ENCODE measurements at places on chromosomes 12 and 14.
A peak's percentile ranks its signal among the peaks of the same experiment; 100 is the strongest.

GRCh38 chr12:80268924-80269749, 169.8 kb downstream of the OTOGL start:
- no peaks in the 10 kb centered on the region for H3K36me3 ChIP-seq
- no peaks in the 10 kb centered on the region for H3K4me1 ChIP-seq
- no peaks in the 10 kb centered on the region for H3K27me3 ChIP-seq
- H3K4me3 ChIP-seq = no peak overlapping the region
- H3K27ac ChIP-seq = no peak overlapping the region
- no peak for DNase-seq

- H3K36me3 ChIP-seq = no peaks in the 10 kb centered on the region
- no peaks in the 10 kb centered on the region for H3K4me1 ChIP-seq
- H3K27ac ChIP-seq = no peak overlapping the region
- no peak for DNase-seq
- no peaks in the 10 kb centered on the region for H3K27me3 ChIP-seq
- H3K4me3 ChIP-seq = no peak overlapping the region
These were observed 181.0 kb downstream of the ADGRD1 start for GRCh38 chr12:131134523-131135310.

DNA sequence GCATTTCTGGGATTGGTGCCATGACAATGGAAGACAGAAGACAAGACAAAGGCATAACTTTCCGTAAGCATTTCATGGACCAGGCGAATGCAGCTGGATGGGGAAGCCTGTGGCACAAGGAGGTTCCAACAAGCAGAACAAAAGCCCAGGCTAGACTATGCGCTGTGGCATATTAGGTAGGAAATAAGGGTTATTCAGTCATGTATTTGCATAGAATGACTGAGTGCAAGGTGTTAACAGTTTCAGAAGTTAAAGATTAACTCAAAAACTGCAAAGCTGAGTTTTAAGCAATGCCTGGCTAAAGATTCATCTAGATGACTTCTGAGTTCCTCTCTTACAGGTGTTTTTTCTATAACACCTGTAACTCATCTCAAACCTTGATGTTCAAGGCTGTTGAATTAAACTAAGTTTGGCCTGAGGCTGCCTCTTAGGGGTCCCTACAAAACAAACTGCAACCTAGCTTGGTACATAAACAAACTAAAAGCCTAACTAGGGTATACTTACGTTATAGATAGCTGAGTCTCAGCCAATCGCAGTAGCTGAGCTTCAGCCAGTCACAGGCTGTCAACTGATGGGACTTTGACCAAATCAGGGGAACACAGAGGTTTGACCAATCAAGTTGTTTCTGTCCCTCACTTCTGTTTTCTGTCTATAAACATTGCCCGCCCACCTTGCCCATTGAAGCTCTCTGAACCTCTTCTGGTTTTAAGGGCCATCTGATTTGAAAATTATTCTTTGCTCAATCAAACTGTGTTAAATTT, 52.2 kb upstream of the PLBD1 start:
- H3K4me3 ChIP-seq = no peak overlapping the region
- H3K36me3 ChIP-seq = no peaks in the 10 kb centered on the region
- H3K27me3 ChIP-seq = no peaks in the 10 kb centered on the region

GRCh38 chr12:80472911-80473500, 29.0 kb downstream of the PTPRQ start:
- DNase-seq = peak; percentile 76
- H3K36me3 ChIP-seq = no peaks in the 10 kb centered on the region
- no peak overlapping the region for H3K4me3 ChIP-seq

DNA sequence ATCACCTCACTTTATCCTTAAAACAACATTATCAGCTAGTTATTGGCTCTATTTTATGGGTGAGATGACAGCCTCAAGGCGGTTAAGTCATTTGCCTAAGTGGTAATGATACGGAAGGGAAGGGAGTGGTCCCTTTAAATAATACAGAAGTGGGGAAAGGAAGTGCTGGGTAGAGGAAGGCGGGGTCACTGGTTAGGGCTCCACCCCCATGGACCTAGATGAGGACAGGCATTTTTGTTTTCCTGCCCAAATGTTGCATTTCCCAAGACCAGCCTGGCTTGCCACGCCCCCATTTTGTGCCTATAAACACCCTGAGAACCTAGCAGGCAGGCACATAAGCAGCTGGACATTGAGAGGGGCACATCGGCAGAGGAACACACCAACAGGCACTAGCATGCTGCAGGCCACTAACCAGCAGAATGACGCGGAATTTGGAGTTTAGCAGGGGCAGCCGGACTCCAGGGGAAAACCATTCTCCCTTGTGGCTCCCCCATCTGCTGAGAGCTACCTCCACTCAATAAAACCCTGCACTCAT, 100.9 kb downstream of the EPS8 start:
- H3K27me3 ChIP-seq = no peaks in the 10 kb centered on the region
- H3K36me3 ChIP-seq = no peaks in the 10 kb centered on the region
- peak; percentile 67 for DNase-seq

GRCh38 chr12:66061076-66061475, 69.5 kb downstream of the LLPH start:
- DNase-seq = no peak
- no peak overlapping the region for H3K27ac ChIP-seq
- H3K4me1 ChIP-seq = peaks cover 26% of the 10 kb centered on the region
- H3K27me3 ChIP-seq = peaks cover 14% of the 10 kb centered on the region
- no peak overlapping the region for H3K4me3 ChIP-seq

- H3K27ac ChIP-seq = no peak overlapping the region
- H3K4me1 ChIP-seq = no peaks in the 10 kb centered on the region
- H3K27me3 ChIP-seq = peaks cover 6% of the 10 kb centered on the region
- H3K36me3 ChIP-seq = no peaks in the 10 kb centered on the region
These were observed 25.7 kb downstream of the TSHR start for GRCh38 chr14:80981156-80981555.

GRCh38 chr12:124510301-124510970, 57.0 kb downstream of the NCOR2 start:
- peaks cover 16% of the 10 kb centered on the region for H3K4me1 ChIP-seq
- H3K27me3 ChIP-seq = no peaks in the 10 kb centered on the region
- H3K4me3 ChIP-seq = no peak overlapping the region

GRCh38 chr12:21300632-21301031, 34.1 kb downstream of the SLCO1A2 start:
- H3K36me3 ChIP-seq = no peaks in the 10 kb centered on the region
- no peak overlapping the region for H3K4me3 ChIP-seq
- no peaks in the 10 kb centered on the region for H3K27me3 ChIP-seq
- no peak overlapping the region for H3K27ac ChIP-seq
- no peak for DNase-seq

GRCh38 chr14:105351920-105352851, 37.6 kb downstream of the PACS2 start:
- H3K4me3 ChIP-seq = no peak overlapping the region
- no peaks in the 10 kb centered on the region for H3K36me3 ChIP-seq
- no peaks in the 10 kb centered on the region for H3K27me3 ChIP-seq
- H3K27ac ChIP-seq = no peak overlapping the region

DNA sequence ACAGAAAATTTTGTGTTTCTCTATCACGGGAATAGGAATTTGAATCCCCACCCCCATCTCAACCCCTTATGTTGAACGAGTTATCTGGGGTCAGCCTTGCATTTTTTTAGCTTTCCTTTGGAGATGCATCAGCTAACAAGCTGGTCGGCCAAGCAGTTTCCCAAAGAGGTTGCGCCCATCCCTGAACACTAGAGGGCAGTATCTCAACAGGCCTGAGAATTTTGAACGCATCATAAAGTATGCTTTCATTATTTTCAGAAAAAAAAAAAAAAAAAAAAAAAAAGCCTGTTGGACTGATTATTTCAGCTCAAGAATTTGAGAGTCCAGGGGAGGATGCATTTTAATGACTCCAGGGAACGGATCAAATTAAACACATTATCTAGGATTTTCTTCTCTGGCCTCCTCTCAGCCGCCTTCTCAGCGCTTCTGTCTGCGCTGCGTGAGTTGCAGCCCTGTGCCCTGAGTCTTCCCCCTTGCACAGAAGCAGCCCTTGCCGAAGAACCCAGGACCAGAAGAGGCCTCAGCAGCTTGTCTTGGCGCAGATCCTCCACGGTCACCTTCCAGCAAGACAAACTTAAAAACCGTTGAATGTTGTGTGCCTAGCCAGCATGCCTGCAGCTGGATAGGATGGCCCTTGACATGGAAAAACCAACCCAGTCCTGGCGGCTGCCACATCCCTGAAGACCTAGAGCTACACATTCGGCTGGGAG, 76.6 kb upstream of the GZMB start:
- H3K27me3 ChIP-seq = no peaks in the 10 kb centered on the region
- no peak overlapping the region for H3K27ac ChIP-seq
- H3K4me3 ChIP-seq = no peak overlapping the region
- H3K36me3 ChIP-seq = no peaks in the 10 kb centered on the region
- H3K4me1 ChIP-seq = no peaks in the 10 kb centered on the region

DNA sequence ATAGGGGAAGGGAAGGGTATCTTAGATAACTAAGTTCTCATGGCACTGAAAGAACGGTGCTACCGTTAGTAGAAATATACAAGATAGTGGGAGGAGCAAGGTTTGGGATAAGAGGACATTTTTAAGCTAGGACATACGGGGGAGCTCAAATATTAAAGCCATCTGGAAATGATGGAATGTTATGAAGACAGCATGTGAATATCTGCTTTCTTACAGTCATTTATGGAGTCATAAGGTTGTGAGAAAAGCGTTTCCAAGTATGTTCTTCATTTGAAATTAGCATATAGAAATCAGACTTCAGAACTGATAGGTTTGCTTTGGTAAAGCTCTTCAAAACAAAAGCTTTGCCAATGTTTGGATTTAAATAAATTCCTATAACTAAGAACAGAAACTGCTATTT, 62.3 kb downstream of the OTOGL start:
- no peak for DNase-seq
- no peaks in the 10 kb centered on the region for H3K4me1 ChIP-seq
- H3K27ac ChIP-seq = no peak overlapping the region
- H3K36me3 ChIP-seq = no peaks in the 10 kb centered on the region
- H3K27me3 ChIP-seq = no peaks in the 10 kb centered on the region

DNA sequence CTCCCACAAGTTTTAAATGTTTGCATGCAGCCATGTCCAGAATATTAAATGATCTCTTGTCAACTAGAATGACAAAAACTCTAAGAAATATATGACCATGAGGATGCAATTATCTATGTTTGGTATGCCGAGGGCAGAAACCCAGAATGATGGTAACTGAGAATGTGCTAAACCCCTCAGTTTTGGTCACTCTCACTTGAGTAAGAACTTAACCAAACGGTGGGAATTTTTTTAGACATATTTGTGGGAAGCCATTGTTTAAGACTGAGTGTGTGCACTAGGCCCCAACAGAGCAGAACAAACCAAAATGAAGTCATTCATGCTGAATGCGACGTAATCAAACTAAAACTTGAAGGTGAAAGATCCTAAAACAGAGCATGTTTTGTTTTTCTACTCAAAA, 1927.9 kb upstream of the SEL1L start:
- no peak for DNase-seq
- H3K27ac ChIP-seq = no peak overlapping the region
- H3K27me3 ChIP-seq = no peaks in the 10 kb centered on the region
- no peak overlapping the region for H3K4me3 ChIP-seq

- H3K27ac ChIP-seq = no peak overlapping the region
- H3K4me3 ChIP-seq = no peak overlapping the region
- no peaks in the 10 kb centered on the region for H3K27me3 ChIP-seq
- no peak for DNase-seq
These were observed 22.8 kb upstream of the CEBPE start for GRCh38 chr14:23141706-23142444.

DNA sequence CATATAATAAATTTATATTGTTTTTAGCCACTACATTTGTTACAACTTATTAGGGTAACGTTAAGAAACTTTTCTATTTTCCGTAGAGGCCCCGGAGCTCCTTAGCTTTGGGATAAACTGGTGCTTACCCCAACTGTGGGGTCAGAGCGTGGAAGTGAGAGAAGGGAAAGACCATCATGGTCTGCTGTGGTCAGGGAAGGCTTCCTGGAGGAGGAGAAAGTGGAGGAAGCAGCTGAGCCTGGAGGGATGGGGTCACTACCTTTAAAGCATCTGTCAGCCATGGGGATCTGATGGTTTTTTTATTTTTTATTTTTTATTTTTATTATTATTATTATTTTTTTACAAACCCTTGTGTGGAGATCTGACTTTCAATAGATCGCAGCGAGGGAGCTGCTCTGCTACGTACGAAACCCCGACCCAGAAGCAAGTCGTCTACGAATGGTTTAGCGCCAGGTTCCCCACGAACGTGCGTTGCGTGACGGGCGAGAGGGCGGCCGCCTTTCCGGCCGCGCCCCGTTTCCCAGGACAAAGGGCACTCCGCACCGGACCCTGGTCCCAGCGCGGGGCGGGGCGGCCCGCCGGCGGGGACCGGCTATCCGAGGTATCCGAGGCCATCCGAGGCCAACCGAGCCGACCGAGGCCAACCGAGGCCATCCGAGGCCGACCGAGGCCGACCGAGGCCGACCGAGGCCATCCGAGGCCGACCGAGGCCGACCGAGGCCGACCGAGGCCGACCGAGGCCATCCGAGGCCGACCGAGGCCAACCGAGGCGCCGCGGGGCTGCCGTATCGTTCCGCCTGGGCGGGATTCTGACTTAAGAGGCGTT, 1101.2 kb upstream of the TMEM132C start:
- H3K27me3 ChIP-seq = no peaks in the 10 kb centered on the region
- H3K36me3 ChIP-seq = no peaks in the 10 kb centered on the region
- no peaks in the 10 kb centered on the region for H3K4me1 ChIP-seq
- DNase-seq = peak; percentile 95

GRCh38 chr12:113684908-113685782, 213.5 kb upstream of the LHX5 start:
- no peaks in the 10 kb centered on the region for H3K27me3 ChIP-seq
- H3K27ac ChIP-seq = peak overlapping the region; percentile 58

- H3K4me1 ChIP-seq = peaks cover 26% of the 10 kb centered on the region
- DNase-seq = no peak
- no peaks in the 10 kb centered on the region for H3K36me3 ChIP-seq
- no peak overlapping the region for H3K4me3 ChIP-seq
- peaks cover 20% of the 10 kb centered on the region for H3K27me3 ChIP-seq
- H3K27ac ChIP-seq = peak overlapping the region; percentile 8
These were observed 70.9 kb downstream of the LLPH start for GRCh38 chr12:66059666-66060065.

GRCh38 chr14:89797148-89797547, 157.4 kb downstream of the EFCAB11 start:
- H3K27me3 ChIP-seq = no peaks in the 10 kb centered on the region
- H3K4me3 ChIP-seq = no peak overlapping the region
- no peaks in the 10 kb centered on the region for H3K36me3 ChIP-seq
- no peak overlapping the region for H3K27ac ChIP-seq
- no peak for DNase-seq
- no peaks in the 10 kb centered on the region for H3K4me1 ChIP-seq

- H3K27me3 ChIP-seq = peaks cover 30% of the 10 kb centered on the region
- H3K36me3 ChIP-seq = no peaks in the 10 kb centered on the region
- peak overlapping the region; percentile 85 for H3K4me3 ChIP-seq
- DNase-seq = peak; percentile 91
- H3K4me1 ChIP-seq = no peaks in the 10 kb centered on the region
These were observed 1.8 kb downstream of the ITGA7 start for GRCh38 chr12:55705782-55706402.

GRCh38 chr14:99575043-99576023, 28.7 kb downstream of the CCDC85C start:
- peaks cover 70% of the 10 kb centered on the region for H3K4me1 ChIP-seq
- H3K27me3 ChIP-seq = no peaks in the 10 kb centered on the region
- H3K27ac ChIP-seq = peak overlapping the region; percentile 95

GRCh38 chr12:12086973-12087692, 16.4 kb downstream of the BCL2L14 start:
- H3K4me3 ChIP-seq = no peak overlapping the region
- no peaks in the 10 kb centered on the region for H3K27me3 ChIP-seq
- H3K27ac ChIP-seq = peak overlapping the region; percentile 91
- H3K36me3 ChIP-seq = no peaks in the 10 kb centered on the region

GRCh38 chr12:13165617-13166041, 30.9 kb upstream of the EMP1 start:
- peak; percentile 78 for DNase-seq
- H3K36me3 ChIP-seq = no peaks in the 10 kb centered on the region
- H3K27ac ChIP-seq = no peak overlapping the region
- H3K4me3 ChIP-seq = no peak overlapping the region
- H3K4me1 ChIP-seq = no peaks in the 10 kb centered on the region
- H3K27me3 ChIP-seq = no peaks in the 10 kb centered on the region
